Ascending aorta (tissue), 2 donors: ENCODE measurements at places on chromosomes 4 and X.

GRCh38 chrX:6184900-6185515 is 43.7 kb downstream of the NLGN4X start:
- no peak for DNase-seq
- H3K4me3 ChIP-seq: no peak overlapping the region
- no peaks in the 10 kb centered on the region for H3K36me3 ChIP-seq
- no peak overlapping the region for H3K27ac ChIP-seq
- no peaks in the 10 kb centered on the region for H3K4me1 ChIP-seq

DNA sequence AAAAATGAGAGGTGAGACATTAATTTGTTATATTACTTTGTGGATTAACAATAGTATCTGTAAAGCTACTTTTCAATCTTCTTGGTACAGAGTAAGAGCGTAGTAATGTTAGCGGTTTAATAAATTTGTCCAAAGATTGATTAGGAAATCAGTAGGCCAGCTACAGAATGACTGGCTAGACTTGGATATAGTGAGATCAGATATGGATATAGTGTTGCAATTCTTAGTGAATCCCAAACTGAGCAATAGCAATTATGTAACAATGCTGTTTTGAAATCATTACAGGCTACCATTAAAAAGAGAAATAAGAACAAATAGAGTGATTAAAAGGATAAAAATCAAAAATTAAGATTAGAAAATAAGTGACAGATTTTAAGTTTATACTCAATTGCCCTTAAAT is 847 bp upstream of the UGT2A2 start:
- H3K4me1 ChIP-seq: no peaks in the 10 kb centered on the region
- no peaks in the 10 kb centered on the region for H3K27me3 ChIP-seq
- no peaks in the 10 kb centered on the region for H3K36me3 ChIP-seq
- no peak for DNase-seq
- no peak overlapping the region for H3K27ac ChIP-seq

GRCh38 chr4:108036213-108036612 is 46.5 kb downstream of the HADH start:
- peaks cover 52% of the 10 kb centered on the region for H3K36me3 ChIP-seq
- H3K27me3 ChIP-seq: no peaks in the 10 kb centered on the region
- no peak overlapping the region for H3K27ac ChIP-seq
- no peak for DNase-seq

GRCh38 chr4:186839122-186840037 is 115.7 kb upstream of the FAT1 start:
- DNase-seq: no peak
- no peaks in the 10 kb centered on the region for H3K27me3 ChIP-seq
- H3K27ac ChIP-seq: peak overlapping the region; percentile 89
- H3K4me1 ChIP-seq: no peaks in the 10 kb centered on the region
- H3K36me3 ChIP-seq: no peaks in the 10 kb centered on the region
